Thyroid gland (tissue), 4 donors: ENCODE measurements at places on chromosomes 13 and 19.
A peak's percentile ranks its signal among the peaks of the same experiment; 100 is the strongest.

DNA sequence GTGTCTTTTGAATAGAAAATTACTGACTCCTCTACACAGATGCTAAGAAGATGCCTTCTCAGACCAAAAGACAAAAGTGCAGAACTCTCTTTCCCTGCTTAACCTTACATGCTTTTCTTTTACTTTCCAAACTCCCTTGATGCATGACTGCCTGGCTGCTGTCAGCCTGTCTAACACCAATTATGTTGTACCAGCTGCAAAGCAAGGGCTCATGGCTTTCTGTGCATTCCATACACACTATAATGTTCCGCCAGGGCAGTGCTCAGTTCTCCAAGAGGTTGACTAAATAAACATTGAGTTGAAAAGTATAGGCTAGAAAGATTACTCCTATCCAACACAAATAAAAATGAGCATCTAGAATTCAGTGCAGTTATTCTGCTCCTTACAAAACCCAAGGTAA, 330.4 kb upstream of the NBEA start:
- DNase-seq, result peak; percentile 31

DNA sequence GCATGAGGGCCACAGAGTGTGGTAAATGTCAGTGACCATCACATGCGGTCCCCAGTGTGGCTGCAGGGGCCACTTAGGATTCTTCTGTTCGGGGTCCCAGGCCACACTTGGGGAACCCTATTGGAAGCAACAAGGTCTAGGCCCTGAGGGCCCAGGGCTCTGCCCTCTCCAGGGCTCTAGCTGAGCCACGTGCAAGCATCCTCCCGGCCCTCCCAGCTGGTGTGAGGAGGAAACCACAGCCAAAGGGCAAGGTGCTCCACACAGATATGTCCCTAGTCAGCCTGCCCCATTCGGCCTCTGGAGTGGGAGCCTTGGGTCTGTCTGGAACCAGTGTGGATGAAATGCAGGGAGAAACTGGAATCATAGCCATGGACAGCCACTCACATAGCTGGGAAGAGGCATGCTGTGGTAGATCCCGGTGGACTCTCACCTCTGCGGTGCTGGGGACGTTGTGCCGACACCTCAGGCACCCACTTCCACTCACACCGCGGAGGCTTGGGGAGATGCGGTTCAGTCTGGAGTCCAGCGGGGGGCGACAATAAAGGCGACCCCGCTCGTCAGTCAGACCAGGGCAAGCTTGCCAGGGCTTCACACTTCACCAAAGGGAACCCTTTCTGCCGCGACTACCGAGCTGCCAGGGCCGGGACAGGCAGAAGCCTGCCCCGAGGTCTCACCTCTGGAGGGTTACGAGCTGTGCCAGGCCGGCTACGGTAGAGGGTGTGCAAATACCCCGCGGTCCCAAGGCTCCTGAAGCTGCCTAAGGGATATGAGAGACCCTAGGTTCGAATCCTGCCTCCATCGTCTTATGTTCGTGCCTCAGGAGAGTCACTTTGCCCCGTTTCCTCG, 4.3 kb upstream of the ZNF497 start:
- DNase-seq, result no peak

DNA sequence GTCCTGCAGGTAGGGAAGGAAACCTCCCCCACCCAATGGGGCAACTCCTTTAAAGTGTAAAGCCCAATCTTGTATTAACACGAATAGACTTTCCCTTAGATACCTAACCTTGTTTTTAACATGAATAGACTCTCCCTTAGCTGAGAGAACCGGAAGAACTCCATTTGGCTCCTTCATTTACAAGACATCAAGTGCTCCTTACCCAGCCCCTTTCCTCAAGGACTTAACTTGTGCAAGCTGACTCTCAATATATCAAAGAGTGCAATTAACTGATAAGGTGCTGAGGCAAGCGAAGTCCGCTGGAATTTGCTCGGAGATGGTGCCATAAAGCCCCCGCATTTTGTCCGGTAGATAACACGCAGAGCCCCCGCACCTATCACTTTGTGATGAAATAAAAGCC, 9.9 kb upstream of the ZNF90 start:
- no peak for DNase-seq

- DNase-seq, result no peak
Measured at GRCh38 chr19:9381361-9381785, 18.6 kb downstream of the ZNF177 start.

DNA sequence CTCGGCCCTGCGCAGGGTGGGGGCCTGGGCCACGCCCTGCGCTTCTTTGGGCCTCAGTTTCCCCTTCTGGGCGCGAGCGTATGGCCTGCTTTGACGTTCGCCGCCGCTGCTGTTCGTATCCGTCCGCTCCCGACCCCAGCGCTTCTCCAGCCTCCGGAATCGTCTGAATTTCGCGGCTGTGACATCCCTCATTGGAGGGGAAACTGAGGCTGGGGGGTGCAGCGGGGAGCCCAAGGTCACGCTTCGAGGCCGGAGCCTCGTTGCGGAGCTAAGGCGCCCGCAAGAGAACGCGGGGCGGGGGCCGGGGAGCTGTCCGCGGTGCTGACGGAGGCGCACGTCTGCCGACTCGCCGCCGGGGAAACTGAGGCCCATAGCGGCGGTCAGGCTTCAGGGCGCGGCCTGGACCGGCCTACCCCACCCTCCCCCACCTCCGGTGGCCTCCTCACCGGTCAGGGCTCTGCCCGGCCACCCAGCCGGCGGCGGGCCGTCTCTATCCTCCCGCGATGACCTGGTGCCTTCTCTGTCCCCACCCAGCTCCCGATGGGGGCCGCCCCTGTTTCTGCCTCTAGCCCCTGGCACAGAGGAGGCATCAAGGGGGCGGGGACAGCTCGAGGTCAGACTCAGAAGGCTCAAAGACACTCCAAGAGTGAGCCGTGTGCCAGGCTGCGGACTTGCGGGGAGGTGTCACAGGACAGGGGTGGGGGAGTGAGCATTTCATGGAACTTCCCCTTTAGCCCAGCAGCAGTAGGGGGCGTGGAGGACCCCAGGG, 3.0 kb upstream of the APC2 start:
- DNase-seq, result no peak

DNA sequence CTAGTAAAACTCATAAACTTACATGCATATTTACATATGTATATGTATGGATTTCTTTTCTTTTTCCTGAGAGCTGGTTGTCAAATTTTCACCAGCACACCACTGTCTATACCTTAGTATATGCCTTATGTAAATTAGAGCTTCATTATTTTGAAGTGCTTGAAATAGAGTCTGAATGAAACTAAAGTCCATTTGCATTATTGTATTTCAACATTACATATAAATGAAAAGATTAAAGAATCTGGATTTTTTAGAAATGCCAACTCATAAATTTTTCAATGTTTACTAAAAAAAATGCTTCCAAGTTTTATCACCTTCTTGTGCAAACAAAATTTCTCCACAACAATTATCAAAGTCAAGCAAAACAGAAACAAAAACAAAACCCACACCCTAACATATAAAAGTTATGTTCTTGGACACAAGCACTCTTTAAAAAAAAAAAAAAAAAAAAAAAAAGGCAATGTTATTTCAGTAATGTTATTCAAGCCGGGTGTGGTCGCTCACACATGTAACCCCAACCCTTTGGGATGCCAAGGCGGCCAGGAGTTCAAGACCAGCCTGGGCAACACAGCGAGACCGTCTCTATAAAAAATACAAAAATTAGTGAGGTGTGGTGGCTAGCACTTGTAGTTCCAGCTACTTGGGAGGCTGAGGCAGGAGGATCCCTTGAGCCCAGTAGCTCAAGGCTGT, 18.3 kb downstream of the MED26 start:
- no peak for DNase-seq

DNA sequence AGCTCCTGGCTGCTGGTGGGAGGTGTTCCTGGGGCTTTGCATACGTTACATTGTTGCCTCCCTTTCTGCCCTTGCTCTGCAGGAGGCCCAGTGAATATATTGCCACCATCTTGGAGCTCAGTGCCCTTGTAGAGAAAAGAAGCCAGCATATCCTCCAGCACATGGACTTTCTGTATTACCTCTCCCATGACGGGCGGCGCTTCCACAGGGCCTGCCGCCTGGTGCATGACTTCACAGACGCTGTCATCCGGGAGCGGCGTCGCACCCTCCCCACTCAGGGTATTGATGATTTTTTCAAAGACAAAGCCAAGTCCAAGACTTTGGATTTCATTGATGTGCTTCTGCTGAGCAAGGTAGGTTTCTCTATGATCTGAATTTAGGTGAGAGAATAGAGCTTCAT, 10.5 kb downstream of the CYP4F12 start:
- DNase-seq, result no peak

DNA sequence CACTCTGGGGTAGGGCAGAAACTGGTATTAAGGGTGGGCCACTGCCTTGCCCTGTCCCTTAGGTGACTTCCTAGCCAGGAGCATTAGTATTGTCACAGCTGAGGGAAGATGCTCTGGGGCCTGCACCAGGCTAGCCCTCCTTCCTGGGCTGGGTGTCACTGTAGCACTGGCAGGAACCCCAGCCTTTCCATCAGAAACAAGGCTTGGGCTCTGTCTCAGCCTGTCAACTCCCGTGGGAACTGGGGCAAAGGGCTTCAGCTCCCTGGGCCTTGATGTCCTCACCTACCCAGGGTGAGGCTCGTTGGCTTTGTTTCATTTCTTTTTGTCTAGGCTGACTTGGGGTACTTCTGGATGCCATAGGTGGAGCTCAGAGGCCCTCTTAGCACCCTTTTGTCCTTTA, 18.0 kb downstream of the PAF1 start:
- DNase-seq, result no peak

GRCh38 chr13:111049791-111050538, 65.1 kb upstream of the ARHGEF7 start:
- DNase-seq, result peak; percentile 11

GRCh38 chr19:13430790-13431582, 75.3 kb downstream of the CACNA1A start:
- peak; percentile 19 for DNase-seq

DNA sequence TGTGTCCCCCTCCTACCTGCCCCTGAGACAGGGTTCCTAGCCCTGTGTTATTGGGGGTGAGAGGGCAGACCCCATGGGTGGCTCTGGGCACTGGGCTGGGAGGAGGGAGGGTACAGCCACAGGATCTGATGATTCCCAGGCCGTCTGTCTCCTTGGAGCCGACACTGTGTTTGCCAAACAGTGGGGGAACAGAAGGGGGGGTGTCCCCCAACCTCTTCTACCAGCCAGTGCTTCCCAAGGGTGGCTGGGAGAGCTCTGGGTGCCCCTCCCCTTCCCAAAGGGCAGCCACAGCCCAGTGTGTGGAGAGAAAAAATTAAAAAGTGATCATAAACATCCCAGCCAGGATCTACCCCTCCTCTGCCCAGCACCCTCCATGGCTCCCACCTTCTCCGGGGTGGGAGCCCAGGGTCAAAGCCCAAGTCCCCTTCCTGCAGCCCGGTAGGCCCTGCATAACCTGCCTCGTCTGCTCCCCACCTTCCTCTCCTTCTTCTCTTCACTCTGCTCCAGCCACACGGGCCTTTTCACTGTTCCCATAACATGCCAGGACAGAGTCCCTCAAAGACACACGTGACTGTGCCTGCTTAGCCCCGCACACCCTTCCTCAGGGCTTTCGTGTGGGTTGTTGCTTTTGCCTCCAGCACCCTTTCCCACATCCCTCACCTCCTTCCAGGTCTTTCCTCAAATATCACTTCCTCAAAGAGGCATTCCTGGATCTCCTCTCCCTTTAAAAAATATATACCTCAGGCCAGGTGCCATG, 1.4 kb upstream of the PLIN4 start:
- no peak for DNase-seq

DNA sequence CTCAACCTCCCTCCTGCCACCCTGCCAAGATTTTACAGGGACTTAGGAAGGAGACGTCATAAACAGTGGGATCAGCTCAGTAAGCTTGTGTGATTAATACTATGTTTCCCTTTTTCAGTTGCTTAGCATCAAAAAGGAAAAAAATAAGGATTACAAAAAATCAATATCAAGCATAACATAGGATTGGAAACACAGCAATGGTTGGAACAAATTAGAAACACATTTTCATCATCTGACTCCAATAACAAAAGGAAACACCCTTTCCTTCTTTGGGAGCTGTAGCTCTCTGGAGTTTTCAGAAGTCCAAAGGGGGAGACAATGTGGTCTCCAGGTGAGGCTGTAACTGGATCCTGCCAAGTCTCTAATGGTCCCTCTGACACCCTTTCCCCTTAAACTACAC, 233.4 kb downstream of the B3GLCT start:
- no peak for DNase-seq

- DNase-seq, result no peak
Measured at GRCh38 chr13:114204894-114205293, 25.8 kb downstream of the CFAP97D2 start.

- DNase-seq, result no peak
Measured at GRCh38 chr13:110470272-110471009, 91.1 kb downstream of the RAB20 start.

DNA sequence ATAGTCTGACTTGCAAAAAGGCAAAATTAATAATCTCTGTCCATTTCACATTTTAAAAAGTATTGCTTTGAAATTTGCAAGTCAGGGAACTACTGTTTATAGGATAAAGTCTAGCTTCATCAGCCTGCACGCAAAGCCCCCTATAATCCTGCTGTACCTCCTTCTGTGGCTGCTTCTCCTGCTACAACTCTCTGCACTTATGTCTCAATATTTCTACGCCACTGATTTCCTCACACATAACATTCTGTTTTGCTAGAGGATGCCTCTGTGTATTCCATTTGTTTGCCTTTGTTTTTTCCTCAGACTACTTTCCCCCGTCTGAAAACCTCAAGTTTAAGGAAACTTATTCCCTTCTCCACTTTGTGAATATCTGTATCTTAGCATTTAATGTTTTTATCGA, 389.9 kb downstream of the RFC3 start:
- DNase-seq, result no peak

DNA sequence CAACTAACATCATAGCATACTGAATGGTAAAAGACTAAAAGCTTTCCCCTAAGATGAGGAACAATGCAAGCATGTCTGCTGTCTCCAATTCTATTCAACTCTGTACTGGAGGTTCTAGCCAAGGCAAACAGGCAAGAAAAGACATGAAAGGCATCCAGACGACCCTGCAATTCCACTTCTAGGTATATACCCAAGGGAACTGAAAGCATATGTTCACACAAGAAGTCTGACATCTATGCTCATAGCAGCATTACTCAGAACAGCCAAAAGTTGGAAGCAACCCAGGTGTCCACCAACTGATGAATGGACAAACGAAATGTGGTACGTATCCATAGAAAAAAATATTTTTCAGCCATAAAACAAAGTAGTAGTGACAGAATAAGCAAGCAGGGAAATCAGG, 39.1 kb downstream of the PEPD start:
- no peak for DNase-seq

- DNase-seq, result no peak
Measured at GRCh38 chr13:26310470-26310869, 56.5 kb downstream of the CDK8 start.

DNA sequence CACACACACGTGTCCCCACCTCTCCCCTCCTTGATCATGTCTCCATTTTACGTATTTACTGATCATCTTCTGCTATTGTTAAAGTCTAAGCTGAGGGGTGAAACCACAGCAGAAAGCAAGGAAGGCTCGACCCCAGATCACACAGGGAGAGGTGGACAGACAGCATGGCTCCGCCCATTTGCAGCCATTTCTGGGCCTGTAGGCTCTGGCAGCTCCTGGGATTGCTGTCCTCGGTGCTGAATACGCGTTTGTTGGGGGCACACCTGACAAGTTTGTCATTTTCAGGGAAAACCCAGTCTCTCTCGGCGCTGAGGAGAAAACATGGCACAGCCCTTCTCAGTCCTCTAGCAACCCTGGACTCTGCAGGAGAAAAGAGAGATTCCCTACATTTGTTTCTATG, 8.0 kb downstream of the TMEM86B start:
- no peak for DNase-seq

- DNase-seq, result no peak
Measured at GRCh38 chr19:42540071-42540553, 11.8 kb upstream of the CEACAM1 start.
